ENCODE measurements at places on chromosomes 7 and 10.

- no peak for DNase-seq
Measured at GRCh38 chr10:124632064-124632531, 112.1 kb downstream of the FAM53B start.

- DNase-seq = no peak
Measured at GRCh38 chr10:122689146-122689820, 10.4 kb downstream of the C10orf120 start.

DNA sequence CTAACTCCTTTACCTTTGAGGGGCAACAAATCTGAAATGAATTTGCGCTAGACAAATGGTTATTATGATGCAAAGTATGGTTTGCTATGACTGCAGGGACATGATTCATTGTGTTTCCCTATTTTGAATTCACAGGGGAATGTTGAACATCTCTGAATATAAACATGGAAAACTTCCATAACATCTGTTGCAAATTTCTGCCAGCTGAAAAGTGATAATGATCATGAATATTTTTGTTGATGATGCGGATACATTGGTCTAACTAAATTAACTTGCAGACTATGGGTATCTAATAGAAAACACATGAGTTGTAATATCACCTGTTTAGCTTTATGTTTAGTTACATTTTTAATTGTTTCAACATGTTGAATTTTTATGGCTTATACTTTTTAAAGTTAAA lies 1325.5 kb downstream of the REEP3 start:
- no peak for DNase-seq

- peak; percentile 68 for DNase-seq
Measured at GRCh38 chr7:55365205-55365674, at the start of gene LANCL2. LANCL2 (plus strand) TSS chr7:55365337; CDS start chr7:55366026, 689 bp downstream.

GRCh38 chr7:538764-539685 lies 19.4 kb upstream of the PDGFA start:
- no peak for DNase-seq

DNA sequence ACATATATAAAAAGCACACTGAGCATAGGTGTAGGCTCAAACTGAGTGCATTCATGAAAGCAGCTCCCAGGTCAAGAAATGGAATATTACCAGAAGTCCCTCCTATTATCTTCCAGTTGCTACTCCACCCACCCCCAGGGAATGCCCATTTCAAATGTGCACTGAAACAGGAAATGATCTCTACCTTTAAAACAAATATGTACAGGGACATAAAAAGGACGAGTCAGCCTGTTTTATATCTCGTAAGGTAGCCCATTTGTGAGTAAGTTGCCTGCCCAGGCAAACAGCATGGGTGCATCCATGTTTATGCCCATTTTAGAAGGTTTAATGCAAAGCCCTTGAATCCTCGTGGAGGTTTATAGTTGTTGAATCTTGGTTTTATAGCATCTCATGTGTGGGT lies 10.4 kb downstream of the FFAR4 start:
- DNase-seq = no peak

Data from hypothalamus (tissue), 51 donors.